Regular cardiac myocyte (primary cell): ENCODE measurements at places on chromosomes 4 and X. TPM values are rescaled to one million over a fixed set of nuclear protein-coding genes. Genes with fewer than 3 reads are reported as not detected.

P2RY8 gene
- total RNA-seq: not detected in 2 replicates

HERC6 gene
- 6.3 and 9.3 TPM in 2 replicates for total RNA-seq

PABPC5 gene
- 2.5 and 4.8 TPM in 2 replicates for total RNA-seq

HSFX1 gene
- total RNA-seq: 0.38 and 0.85 TPM in 2 replicates

SYN1 gene
- under 0.01 and 0.28 TPM in 2 replicates for total RNA-seq

ANXA3 gene
- total RNA-seq: 3.6 and 40.6 TPM in 2 replicates

WDR45 gene
- 29.3 and 31.2 TPM in 2 replicates for total RNA-seq

CENPI gene
- 7.3 and 33.5 TPM in 2 replicates for total RNA-seq

PITX2 gene
- 0.28 and 0.77 TPM in 2 replicates for total RNA-seq
